ENCODE measurements at places on chromosomes 7 and 10.

DNA sequence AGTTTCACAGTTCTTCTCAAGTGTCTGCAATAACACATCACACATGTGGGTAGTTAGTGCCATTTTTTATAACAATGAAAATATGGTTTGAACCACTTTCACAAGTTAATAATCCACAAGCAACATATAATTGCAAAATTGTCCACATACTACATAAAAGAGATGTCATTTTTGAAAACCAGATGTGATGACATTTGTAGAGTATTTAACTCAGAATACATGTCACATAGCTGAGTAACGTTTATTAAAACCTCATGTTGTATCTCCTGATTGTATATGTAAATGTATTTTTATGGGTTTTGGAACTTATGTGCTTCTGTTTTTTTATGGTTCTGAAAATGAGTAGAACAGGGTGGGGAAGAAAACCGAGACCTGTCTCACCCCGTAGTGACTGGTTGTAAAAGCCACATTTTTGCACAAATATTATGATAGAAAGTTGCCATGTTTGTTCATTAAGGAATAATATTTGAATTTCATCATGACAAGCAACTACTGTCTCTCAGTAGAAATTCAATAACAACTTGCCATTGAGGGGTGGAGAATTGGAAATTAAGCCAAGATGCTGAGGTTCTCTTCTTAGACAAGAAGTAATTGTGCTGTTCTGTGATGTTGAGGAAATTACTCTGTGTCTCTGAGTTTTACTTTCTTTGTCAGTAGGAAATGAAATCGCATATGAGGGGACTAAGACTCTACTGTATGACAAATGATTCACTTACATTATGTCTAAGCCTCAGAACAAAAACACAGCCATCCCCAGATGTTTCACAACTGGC, 29.2 kb upstream of the EGFR start:
- no peak for DNase-seq

DNA sequence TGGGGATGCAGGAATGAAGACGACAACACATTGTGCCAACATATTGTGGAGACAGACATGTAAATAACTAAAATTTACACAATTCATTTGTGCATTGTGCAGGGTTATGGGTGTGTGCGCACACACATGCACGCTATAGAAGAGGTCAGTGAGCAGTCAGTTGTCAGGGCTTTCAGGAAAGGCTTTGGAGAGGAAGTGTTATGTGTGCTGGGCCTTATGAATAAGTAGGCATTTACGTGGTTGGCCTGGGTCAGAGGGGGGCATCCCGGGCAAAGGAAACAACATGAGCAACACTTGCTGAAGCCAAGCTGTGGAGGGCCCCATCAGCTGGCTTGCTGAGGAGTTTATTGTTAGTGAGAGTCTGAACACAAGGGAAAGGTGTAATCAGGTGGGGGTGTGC, 4.1 kb downstream of the PRXL2A start:
- no peak for DNase-seq

GRCh38 chr10:110356628-110357245, 52.0 kb upstream of the SMNDC1 start:
- DNase-seq: no peak

DNA sequence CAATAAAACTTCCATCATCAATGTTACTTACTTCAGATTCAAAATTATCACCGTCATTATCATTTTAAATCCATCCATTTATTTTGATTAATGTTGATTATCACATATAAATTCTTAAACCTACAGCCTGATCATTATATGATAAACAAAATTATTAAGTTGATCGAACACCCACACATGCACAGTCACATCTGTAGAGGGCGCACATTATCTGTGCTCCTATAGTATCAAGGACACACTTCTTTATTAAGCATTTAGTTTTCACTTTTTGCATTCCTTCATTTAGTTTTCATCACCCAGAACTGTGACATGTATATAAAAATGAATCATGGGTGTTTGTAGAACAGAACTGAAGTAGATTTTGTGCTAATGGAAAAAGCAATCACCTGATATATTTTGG, 26.2 kb upstream of the ZNF716 start:
- no peak for DNase-seq

- no peak for DNase-seq
These were observed 70.1 kb downstream of the PODXL start for GRCh38 chr7:131486346-131486745.

DNA sequence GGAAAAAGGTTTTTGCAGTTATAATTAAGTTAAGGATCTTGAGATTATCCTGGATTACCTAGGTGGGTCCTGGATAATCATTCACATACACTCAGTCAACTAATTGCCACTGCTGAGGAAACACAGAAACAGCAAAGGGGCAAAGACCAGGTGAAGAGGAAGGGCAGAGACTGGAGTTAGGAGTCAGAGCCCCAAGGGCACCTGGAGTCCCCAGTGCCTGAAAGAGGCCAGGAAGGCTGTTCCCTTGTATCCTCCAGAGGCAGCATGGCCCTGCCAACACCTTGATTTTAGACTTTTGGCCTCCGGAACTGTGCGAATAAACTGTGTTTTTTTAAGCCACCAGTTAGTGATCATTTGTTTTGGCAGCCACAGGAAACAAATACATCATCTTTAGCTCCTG, 24.6 kb downstream of the PRR15 start:
- DNase-seq: no peak

DNA sequence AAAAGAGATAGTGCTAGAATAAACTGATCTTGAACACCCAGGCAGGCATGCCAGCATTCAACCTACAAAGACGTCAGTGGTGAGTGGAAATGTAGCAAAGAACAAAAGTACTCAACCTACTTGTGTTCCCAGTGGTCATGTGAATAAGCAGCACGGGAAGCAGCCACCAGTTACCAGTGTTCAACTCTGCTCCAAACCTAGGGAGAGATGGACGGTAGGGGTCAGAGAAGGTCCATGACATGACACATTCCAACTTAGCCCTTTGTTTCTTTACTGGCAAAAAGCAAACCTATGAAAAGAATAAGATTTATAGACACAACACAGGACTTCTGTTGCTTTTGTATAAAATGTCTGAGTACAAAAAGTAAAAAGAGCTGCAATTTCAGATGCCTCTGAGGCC, 511.4 kb downstream of the XPNPEP1 start:
- no peak for DNase-seq

Measured in NCI-H2107 (cell line).